Right kidney (tissue), 9 donors: ENCODE measurements at places on chromosomes 1 and 21.

DNA sequence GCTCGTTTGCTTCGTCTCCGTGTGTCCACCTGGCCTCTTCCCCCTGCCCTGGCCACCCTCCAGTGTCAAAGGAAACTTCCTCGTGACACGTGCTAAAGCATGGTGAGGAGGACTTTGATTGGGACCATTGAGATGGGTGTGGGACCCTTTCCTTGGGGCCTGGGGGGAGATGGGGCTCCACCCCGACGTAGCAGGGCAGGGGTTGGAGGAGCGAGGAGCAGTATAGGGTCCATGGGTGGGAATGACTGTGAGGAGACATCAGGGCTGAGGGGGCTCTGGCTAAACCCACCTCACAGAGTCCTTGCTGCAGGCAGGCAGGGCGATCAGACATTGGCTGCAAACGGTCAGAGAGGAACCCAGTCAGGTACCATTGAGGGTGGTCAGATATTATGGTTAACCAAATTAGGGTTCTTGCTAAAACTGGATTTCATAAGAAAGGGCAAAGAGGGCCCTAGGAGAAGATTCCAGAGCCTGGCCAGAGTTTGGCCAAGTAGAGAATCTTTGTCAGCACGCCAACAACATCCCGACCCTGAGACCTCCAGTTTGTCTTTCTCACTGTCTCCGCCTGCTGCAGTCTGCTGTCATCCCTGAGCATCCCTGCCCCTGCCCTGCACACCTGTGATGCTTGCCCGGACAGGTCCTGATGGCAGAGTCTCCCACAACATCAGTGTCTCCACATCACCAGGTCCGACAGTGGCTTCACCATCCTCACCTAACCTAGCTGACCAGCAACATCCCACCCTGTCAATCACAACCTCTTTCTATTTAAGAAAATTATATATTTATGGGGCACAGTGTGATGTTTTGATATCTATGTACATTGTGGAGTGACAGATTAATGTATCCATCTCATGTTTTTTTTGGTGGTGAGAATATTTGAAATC, 8.0 kb downstream of the RNF187 start:
- no peak for DNase-seq

- no peak for DNase-seq
Measured at GRCh38 chr21:25424048-25424447, 183.2 kb downstream of the MRPL39 start.

- no peak for DNase-seq
Measured at GRCh38 chr1:2629627-2630497, 3.0 kb downstream of the MMEL1 start.

GRCh38 chr1:66240491-66241484, 293.2 kb upstream of the SGIP1 start:
- no peak for DNase-seq

DNA sequence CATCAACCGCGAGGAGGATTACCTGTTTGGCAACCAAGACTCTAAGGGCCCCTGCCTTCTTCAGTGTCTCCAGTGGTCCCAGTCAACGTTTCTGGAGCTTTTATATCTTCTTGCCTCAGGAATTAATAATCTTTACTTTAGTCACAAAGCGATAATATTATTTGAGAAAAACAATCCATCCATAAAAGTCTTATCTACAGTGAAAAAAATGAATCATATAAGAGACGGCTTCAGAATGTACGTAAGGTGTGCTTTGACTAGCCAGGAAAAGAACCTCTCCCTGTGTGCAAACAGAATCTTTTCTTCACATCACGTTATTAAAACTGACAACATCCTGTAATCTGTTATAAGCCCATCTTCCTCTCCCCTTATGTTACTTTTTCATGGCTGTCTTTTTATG, at the start of gene REG4:
Gene REG4 (minus strand): TSS at position 74 of the 400 bp plus-strand sequence. CDS start 2,691 bp downstream, outside the sequence.
- DNase-seq = no peak
